ENCODE measurements at places on chromosomes 2 and 18.
A peak's percentile ranks its signal among the peaks of the same experiment; 100 is the strongest.

DNA sequence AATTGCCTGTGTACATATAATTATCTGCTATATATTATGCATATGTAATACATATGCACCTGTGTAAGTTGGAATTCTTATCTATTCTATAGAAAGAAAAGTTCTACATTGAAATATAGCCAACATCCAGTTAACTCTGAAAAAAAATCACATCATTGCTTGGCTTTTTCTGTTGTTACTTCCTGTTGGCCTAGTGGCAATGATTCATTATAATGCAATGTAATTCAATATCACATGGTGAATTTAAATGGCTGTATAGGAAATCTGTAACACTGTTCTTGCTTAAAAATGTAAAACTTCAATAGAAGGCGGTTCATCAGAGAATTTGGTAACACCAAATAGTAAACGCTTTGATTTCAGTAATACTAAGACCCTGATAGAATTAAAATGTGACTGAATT is 44.5 kb upstream of the MAP4K3 start:
- DNase-seq: no peak

GRCh38 chr2:159985656-159986055 is 76.8 kb downstream of the PLA2R1 start:
- DNase-seq: no peak

GRCh38 chr2:200209030-200209429 is 97.5 kb upstream of the SPATS2L start:
- DNase-seq: no peak

DNA sequence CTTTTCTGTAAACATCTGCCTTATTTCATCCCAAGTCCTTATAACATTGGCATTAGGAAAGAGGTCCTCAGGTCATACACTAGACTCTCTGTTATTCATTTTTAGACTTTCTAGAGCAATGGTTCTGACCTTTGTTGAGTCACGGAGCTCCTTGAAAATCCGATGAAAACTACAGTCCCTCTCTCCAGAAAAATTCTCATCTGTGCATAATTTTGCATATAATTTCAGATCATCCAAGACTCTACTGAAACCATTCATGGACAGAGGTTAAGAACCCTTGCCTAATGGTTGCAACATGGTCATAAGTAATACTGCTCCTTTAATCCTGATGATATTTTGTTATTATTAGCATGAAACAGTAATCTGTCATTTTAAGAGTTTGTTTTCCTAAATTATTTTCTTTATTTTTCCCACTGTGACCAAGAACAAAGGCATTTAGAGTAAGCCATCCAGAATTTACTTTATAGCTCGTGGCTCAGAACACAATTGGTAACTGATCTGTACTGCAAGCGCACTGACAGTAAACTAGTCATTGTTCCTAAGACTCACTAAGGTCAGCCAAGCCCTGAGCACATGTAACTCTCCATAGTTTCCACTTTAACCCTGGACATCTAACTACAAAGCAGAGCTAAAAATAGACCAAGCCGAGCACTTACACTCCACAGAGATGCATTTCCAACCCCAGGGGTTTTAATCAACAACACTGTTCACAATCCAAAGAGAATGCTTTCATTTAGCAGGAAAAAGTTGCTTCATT is 8.4 kb downstream of the MYOM1 start:
- DNase-seq: no peak

GRCh38 chr2:28666496-28667184 is 85.0 kb upstream of the PPP1CB start:
- no peak for DNase-seq

DNA sequence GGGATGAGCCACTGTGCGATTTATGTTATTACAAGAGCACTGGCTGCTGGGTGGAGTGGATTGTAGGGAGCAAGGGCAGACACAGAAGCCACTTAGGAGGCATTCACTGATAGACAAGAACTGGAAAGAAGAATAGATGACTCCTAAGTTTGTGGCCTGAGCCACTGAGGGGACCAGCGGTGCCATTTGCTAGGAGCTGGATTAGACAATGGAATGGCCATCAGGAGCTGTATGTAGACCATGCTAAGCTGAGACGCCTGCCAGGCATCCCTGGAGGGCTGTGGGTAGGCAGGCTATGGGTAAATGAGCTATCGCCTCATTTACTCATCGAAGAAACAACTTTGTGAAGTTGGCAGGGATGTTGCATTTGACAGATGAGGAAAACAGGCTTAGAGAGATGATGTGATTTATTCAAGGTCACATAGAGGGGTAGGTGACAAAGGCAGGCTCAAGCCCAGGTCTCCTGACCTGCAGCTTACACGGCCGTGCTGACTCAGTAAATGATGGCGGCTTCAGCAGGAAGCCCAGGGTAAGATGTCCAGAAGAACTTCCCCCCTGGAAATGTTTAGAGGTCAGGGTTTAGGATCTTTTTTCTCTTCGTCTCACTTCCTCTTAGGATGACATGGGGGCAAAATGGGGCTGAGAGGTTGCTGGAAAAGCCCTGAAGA is 2.8 kb downstream of the MFSD2B start:
- no peak for DNase-seq

GRCh38 chr2:160358046-160358445 is 135.6 kb downstream of the RBMS1 start:
- no peak for DNase-seq

DNA sequence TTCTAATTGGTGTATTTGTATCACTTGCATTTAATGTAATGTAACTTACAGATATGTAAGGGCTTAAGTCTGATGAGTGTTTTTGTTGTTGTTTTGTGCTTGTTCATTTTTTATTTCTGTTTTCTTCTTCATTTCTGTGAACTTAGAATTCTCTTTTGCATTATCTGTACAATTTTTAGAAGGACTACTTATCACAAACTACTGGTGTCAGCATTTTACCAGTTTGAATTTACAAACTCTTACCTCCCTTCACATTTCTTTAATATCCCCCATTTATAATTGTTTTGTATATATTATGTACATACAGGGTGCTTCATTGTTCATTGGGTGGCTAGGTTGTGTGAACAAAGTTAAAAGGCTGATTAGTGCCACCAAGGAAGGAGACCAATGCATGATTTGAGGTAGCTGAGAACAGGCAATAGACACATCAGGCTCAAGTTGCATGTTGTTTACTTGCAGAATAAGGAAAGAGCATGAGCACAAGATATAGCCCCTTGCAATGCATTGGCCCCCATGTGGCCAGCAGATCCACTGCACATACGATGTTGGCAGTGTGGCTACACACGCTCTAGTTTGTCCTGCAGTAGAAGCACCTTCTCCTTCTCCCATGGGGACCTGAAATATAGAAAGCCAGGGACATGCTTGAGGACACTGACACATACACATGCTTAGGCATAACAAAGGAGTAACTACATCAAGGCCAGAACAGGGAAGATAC is 198.2 kb downstream of the CD8B2 start:
- no peak for DNase-seq

DNA sequence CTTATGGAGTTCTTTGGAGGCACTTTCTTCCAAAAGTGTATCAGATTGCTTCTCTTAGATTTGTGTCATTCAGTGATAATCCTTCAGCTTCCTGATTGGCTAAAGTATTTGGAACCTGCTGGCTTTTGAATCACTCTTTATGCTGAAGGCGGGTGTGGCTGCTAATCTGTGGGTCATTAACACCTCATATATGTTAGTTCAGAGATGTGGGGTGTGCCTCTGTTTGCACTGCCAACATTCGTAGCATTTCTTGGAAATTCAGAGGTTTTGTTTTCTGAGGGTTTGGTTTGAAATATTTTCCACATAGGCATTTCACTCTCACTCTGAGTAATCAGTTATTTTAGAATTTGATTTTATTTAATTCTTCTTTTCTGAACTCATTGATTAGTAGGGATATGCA is 1604.4 kb upstream of the ACVR2A start:
- no peak for DNase-seq

GRCh38 chr18:24989760-24990593 is 362.0 kb downstream of the ZNF521 start:
- DNase-seq: no peak

DNA sequence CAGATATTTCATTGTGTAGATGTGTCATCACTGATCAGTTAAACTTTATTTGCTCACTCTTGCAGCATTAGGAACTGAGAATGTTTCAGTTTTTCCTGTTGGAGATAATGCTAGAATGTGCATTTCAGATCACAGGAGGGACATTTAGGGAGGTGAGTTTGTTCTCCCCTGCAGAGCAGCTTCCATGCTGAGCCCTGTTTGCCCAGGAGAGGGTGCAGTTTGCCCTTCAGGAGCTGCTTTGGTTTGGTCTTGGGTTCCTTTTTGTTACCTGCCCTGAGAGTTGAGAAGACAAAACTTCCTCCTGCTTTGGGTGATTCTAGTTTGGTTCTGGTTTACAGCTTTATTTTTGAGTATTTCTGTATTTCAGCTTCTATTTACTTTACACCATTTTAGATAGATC is 49.9 kb downstream of the DGKD start:
- DNase-seq: peak; percentile 64

DNA sequence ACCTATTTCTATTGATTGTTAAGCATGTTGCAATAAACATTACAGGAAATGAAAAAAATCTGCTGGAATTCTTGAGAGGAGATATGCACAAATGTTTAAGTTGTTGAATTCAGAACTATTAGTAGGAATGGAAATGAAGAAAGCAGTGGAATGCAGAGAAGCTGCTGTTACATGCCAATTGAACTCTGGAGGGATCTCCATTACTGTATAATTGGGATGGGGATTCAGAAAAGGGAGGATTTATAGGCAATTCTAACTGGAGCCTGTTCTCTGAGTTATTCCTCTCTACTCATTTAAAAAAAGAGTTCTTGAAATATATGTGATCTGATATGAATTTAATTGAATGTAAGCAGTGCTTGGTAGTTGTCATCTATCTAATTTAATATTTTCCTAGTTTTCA is 2.6 kb upstream of the ASXL3 start:
- DNase-seq: no peak

- no peak for DNase-seq
Measured at GRCh38 chr2:107064750-107065149, 178.8 kb upstream of the ST6GAL2 start.

DNA sequence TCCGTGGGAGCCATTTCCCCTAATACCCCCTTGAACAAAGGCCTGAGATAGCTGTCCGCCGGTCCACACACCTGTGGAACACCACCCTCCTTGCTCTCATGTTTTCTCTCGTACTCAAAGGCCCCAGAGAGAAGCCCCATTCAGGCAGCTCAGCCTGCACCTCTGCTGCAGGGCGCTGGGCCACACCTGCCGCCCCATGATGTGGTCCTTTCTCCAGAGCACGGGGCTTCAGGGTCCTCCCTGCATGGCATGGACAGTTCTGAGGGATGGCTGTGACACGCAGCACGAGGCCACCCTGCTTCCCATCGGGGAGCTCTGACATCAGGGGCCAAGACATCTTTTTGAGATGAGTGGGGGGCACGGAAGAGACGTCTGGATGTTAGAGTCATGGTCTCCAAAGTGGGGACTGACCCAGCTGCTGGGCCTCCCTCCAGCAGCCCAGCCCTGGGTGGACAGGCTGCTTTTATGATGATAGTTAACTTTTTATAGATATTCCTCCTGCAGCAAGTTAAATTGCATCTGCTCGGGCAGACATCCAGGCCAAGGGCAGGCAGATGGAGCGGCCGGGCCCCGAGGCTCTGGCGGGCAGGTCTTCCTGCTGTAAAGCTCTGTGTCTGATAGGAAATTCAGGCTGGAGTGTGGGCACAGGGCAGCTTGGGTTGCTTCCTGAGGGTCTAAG is 56.7 kb downstream of the SDC1 start:
- DNase-seq: no peak

- DNase-seq: no peak
Measured at GRCh38 chr18:26089293-26090129, 902 bp downstream of the SS18 start.

- DNase-seq: no peak
Measured at GRCh38 chr2:178880257-178880656, 73.0 kb upstream of the TTN start.

- DNase-seq: no peak
Measured at GRCh38 chr18:6022074-6022444, 126.7 kb upstream of the TMEM200C start.

DNA sequence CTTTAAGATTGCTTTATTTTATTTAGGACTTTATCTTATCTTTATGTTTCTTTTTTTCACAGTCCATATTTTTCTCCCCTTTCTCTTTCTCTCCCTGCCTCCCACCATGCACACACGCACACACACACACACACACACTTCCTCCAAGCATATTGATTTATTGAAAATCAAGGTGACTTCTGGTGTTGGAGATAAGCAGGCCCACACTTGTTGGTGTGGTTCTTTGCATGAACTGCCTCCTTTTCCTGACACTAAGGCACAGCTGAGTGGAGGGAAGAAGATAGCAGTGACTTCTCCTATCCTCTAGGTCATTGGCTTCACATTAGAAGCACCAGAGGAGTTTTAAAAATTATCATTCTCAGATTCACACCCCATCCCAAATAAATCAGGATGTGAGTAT is 18.0 kb downstream of the TBR1 start:
- no peak for DNase-seq

DNA sequence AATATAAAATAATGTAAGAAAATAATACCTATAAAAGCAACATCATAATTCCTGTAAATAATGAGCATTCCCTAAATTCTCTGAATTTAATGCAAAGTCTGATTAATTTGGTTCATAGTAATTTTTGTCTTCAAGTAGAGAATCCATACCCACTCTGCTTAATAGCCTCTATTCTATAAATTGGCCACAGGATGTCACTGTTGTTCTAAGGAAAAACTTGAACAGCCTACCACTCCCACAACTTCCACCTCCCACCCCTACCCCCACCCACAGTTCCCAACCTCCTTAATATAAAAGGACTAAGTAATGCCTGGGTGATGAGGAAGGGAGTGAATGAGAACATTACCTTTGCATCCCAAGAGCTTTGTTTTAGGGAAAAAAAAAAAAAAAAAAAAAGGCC is 27.2 kb upstream of the BBS5 start:
- DNase-seq: no peak

- no peak for DNase-seq
Measured at GRCh38 chr2:30104307-30104706, 42.5 kb upstream of the YPEL5 start.

- DNase-seq: peak; percentile 14
Measured at GRCh38 chr2:230932556-230933511, 7.8 kb upstream of the GPR55 start.

GRCh38 chr2:88837511-88838160 is 146.2 kb downstream of the RPIA start:
- DNase-seq: no peak

- no peak for DNase-seq
Measured at GRCh38 chr2:151995161-151995557, 103.7 kb downstream of the CACNB4 start.

GRCh38 chr2:127239395-127239794 is 19.3 kb upstream of the CYP27C1 start:
- no peak for DNase-seq

DNA sequence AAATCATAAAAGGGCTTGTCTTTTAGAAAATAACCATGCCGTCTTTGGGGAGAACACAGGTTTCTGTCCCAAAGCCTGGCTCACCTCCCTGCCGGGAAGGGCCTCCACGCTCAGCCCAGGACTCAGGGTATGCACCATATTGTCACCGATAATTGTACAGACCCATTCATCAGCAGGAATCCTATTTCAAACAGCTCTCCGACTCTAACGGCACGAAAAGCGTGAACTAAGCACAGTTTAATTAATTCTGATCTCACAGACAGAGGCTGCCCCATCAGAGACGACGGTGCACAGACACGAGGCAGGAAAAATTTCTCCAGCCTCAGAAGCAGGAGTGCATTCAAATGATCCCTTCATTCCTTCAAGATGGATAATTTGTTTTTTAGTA is 276.2 kb downstream of the MYCN start:
- DNase-seq: no peak

GRCh38 chr2:110897966-110898365 is 165.6 kb downstream of the ACOXL start:
- DNase-seq: no peak

Measured in stimulated activated CD4-positive, alpha-beta T cell treated with anti-CD3 and anti-CD28 coated beads, Interleukin-2, amount 100 ng/mL, for 24 hours (primary cell).